ENCODE measurements at places on chromosomes 12 and 14.

GRCh38 chr14:36268121-36268520, 52.3 kb downstream of the MBIP start:
- DNase-seq, result no peak

GRCh38 chr14:96156804-96157760, 47.6 kb upstream of the BDKRB2 start:
- no peak for DNase-seq

DNA sequence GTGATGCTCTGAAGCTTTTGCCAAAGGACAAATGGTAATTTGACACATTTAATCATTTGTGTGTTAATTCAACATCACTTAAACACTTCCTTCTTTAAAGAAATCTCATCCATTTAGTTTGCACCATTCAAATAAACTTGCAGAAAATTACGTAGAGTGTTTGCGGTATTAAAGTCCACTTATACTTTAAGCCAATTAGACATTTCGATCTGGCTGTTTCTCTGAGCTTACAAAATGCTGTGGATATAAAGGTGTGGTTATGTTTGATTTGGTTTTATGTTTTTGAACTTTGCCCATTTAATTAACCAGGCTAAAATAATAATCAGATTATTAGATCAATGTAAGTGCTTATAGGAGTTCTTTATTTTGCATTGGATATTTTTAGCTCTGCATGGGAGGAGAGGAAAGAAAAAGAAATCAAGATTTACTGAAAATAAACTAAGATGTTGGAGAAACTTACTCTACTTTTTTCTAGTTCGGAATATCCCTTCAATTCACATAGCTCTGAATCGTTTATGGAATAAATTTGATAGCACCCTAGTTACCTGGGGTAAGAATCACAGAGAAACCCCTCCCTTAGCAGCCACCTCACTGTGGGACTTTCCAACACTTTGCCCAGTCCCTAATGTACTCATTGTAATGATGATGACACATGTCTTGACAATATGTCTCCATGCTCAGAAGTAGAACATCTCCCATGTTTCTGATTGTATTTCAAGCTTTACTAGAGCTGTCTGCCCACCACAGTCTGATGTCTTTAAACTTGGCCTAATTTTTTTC, 268.0 kb downstream of the BTG1 start:
- no peak for DNase-seq

- DNase-seq, result no peak
These were observed 6.6 kb downstream of the LHX5 start for GRCh38 chr12:113464852-113465719.

- no peak for DNase-seq
These were observed 1019.8 kb downstream of the GALC start for GRCh38 chr14:86973177-86973576.

Measured in Calu3 (cell line).